ENCODE measurements at places on chromosomes 2 and 18.

GRCh38 chr2:135890835-135891234, 14.6 kb upstream of the MCM6 start:
- no peak for DNase-seq

DNA sequence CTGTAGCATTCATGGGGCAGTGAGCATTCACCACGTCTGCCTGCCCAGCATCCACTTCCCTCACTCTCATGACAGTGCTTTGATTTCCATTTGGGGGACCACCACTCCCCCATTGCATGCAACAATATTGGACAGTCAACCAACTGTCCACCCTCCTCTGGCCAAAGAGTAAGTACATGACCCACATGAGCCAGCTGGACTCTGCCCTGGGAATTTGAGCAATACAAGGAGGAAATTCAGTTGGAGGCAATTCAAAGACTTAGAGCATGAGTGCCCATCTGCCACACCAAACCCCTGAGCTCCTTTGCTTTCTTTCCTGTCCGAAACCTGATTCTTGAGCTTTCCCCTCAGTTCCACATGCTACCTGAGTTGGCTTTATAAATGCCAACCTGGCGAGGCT, 41.7 kb upstream of the PNO1 start:
- no peak for DNase-seq

GRCh38 chr2:29281086-29281915, 166.1 kb downstream of the CLIP4 start:
- peak; percentile 93 for DNase-seq

- DNase-seq = no peak
Measured at GRCh38 chr2:79373358-79374130, 139.3 kb upstream of the CTNNA2 start.

DNA sequence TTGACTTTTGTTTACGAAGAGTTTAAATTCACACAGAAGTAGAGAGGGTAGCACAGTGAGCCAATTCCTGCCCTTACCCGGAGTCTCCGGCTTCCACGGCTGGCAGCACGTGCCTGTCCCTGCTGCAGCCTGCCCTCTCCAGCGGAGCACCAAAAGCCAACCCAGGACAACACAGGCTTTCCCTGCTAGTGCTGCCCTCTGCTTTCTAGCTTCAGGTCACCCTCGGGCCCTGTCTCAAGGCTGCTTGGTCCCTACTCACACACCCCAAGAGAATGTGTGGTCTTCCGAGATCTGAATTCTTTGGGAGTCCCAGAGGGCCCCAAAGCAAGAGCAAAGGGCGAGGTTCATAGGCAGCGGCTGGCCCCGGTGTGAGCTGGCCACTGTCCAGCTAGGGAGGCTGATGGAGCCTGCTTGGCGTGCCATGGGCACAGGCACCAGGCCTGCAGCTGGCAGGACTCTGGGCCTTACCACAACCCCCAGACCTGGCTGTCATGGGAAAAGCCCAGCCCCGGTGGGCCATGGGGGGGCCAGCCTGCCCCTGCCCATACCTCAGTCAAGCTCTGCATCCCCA, 7.0 kb upstream of the HS6ST1 start:
- no peak for DNase-seq

GRCh38 chr18:59985289-59985688, 85.5 kb downstream of the PMAIP1 start:
- DNase-seq = no peak

DNA sequence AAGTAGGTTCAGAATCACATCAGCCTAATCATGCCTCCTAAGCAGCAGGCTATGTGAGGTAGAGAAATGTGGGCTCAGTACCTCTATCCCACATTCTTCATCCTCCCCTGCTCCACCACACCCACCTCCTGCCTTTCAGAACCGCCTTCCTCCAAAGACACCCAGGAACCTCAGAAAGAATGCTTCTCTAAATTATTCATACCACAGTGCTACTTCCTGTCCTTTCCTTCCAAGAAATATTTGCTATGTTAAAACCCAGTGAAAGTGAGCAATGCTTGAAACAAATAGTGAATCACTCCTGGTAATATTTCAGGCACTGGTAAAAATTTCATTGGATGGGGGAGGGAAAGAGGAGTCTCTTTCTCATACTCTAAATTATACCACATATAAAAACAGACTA, 24.0 kb upstream of the CREB1 start:
- no peak for DNase-seq

DNA sequence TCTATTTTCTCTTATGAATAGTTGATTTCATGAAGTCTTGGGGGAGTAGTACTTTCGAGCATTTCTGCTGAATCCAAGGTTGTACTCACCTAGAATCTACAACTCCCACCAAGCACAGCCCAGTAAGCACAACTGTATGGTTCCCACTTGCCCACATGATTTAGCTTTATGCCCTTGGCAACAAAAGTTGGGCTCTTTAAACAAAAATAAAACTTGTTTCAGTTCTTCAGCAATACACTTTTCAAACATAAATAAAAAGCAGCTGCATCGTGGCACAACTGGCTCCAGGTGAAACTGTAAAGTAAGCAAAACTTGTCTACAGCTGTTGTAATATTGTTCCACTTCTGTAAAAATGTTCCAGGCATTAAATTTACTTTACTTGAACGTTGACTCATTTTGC, 99.8 kb upstream of the FSIP2 start:
- DNase-seq = no peak

- no peak for DNase-seq
Measured at GRCh38 chr2:202090530-202090929, 17.5 kb downstream of the KIAA2012 start.

DNA sequence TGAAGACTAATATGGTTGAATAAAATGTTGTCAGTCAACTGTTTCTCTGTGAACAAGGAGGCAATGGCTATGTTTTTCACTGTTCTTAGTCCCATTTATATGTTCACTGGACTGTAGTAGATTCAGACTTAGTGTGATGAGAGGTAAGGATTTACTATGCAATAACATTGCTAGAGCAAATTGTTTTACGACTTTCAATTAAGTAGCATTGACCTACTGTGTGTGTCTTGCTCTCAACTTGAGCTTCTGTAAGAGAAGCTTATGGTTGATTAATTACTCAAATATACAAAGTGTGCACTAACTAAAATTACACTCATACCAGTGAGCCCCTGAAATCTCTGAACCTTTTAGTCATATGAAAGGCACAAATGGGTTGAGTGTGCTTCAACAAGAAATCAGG, 168.6 kb downstream of the RAPGEF4 start:
- DNase-seq = no peak

- DNase-seq = peak; percentile 54
Measured at GRCh38 chr2:37376421-37377186, 32.2 kb downstream of the QPCT start.

GRCh38 chr2:161746891-161747535, 122.8 kb downstream of the SLC4A10 start:
- DNase-seq = no peak

- DNase-seq = no peak
Measured at GRCh38 chr18:38198526-38198925, 632.9 kb upstream of the CELF4 start.

DNA sequence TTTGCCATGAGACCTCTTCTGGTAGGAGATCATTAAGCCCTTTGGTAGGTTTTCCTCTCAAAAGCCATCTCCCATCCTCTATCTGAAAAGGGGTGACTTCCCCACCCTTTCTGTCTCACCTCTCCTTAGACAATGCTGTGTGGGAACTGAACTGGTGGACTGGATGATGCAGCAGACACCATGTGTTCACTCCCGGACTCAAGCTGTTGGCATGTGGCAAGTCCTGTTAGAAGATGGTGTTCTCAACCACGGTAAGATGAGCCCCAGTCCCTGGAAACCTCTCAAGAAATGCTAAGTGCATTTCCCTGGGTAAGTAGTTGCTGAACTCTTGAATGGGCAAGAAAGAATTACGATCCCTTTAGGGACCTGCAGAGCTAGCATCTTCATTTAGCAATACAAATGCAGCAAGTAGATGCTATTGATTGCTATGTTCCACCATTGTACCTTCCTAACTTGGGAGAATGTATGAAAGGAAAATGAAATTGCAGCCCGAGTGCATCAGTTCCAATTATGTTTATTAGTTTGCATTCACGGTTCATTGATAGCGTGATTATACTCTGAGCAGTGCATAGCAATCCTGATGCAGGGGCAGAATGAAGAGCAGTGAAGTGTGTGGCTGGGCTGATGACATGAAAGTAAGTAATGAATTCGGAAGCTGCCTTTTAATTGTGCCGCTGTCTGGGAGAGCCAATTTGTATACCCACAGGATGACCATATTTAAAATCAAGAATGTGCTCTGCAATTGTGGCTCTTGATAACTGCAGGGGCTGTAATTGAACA, 110.0 kb upstream of the MAP3K20 start:
- no peak for DNase-seq

- peak; percentile 86 for DNase-seq
Measured at GRCh38 chr2:43059183-43059897, 167.1 kb downstream of the ZFP36L2 start.

DNA sequence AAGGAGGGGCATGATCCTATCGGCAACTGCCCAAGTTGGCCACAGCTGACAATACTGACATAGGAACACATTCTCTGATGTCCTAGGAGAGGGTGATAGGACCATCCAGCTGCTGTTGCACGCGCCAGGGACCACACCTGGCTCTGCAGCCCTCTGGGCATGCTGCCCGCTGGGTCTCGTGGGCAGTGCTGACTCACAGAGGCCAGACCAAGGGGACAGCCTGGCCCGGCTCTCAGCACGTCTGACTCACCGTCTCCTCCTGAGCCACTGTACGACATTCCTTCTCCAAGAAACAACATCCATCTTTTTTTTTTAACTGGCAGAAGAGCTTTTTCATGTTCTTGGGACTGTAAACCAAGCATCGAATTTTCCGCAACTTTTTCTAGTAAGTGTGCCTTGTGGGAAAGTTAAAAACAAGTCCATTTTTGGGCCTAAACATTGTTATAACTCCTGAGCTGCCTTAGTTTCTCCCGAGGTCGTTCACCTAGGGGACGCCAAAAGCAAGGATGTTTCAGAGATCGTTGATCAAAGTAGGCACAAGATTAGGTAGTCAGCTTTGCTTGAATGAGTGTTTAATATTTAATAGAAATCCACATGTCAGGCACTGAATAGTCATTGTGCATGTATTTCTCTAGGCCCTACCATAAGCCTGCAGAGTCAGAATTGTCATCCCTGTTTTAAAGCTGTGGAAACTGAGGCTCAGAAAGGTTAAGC, 100.3 kb downstream of the TTC32 start:
- DNase-seq = no peak

DNA sequence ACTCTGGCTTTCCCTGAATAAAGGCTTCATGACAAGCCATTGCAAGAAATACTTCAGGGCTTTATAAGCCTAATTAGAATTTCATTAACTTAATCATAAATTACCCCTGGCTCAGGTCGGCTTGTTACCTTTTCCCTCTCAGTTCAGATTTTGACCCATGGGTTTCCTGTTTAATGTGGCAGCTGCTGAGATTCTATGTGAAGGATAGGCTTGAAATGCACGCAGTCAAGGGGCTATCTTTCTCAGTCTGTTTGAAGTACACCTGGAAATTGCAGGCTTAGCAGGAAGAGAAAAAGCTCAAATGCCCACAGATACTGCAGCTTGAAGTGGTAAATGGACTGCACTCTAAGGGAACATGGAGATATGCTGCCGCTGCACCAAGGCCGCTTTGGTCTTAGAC, 49.4 kb downstream of the CAVIN2 start:
- peak; percentile 73 for DNase-seq

All from brain (organoid and tissue), 16 donors.